ENCODE measurements at places on chromosomes 2 and 18.

DNA sequence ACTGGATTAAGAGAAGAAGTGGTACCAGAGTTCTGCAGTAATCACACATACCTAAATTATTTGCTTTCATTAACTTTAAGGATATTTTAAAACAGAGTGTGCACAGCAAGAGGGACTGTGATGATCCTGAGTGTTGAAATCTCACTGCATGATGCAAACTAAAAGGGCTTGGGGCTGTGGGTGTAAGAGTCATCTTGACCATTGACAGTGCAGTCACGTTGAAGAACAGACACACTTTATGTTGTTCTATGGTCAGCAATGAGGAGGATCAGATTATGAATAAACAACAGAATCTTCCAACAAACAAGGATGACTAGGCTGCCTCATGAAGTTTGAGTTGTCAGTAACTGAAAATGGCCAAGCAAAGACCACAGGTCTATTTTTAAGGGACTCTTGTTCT lies 87.2 kb upstream of the GALNT5 start:
- no peak for DNase-seq

GRCh38 chr18:3153107-3153704 lies 66.6 kb downstream of the MYOM1 start:
- DNase-seq, result no peak

DNA sequence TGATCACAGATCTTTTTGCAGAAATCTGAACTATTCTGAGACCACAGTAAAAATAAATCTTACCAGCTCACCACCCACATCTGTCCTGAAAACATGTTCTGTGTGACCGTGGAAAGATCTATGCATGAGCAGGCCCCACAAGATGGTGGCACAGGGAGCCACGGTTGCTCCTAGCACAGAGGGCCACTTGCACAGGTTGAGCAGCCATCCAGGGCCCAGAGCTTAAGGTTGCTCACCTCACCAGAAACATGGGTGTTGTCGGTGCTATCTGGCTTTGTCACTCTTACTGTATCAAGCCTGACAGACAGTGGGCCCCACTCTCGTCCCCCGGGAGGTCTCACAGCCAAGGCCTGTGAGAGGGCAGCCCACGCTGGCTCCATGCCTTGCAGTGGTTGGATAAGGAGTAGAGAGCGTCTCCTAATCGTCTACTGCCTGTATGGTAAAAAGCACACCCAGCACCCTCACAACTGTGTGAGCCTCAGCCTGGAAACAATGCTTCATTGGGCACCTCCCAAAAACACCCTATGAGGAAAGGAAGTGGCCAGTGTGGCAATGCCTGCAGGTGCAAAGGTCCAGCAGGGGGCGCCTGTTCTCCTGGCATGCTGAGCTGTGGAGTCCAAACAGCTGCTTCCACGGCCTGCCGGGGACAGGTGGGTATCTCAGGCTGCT lies 19.6 kb downstream of the TUBB6 start:
- peak; percentile 69 for DNase-seq

GRCh38 chr2:113980946-113981345 lies 91.1 kb downstream of the ACTR3 start:
- DNase-seq, result no peak

GRCh38 chr18:25724121-25724520 lies 366.3 kb downstream of the SS18 start:
- DNase-seq, result no peak

Measured in ovary (tissue), 10 donors.